ENCODE measurements at places on chromosomes 7 and 10.

- DNase-seq: no peak
Measured at GRCh38 chr10:66844176-66844942, 81.5 kb upstream of the LRRTM3 start.

- peak; percentile 57 for DNase-seq
Measured at GRCh38 chr10:110006358-110007160, 1.2 kb upstream of the ADD3 start.

DNA sequence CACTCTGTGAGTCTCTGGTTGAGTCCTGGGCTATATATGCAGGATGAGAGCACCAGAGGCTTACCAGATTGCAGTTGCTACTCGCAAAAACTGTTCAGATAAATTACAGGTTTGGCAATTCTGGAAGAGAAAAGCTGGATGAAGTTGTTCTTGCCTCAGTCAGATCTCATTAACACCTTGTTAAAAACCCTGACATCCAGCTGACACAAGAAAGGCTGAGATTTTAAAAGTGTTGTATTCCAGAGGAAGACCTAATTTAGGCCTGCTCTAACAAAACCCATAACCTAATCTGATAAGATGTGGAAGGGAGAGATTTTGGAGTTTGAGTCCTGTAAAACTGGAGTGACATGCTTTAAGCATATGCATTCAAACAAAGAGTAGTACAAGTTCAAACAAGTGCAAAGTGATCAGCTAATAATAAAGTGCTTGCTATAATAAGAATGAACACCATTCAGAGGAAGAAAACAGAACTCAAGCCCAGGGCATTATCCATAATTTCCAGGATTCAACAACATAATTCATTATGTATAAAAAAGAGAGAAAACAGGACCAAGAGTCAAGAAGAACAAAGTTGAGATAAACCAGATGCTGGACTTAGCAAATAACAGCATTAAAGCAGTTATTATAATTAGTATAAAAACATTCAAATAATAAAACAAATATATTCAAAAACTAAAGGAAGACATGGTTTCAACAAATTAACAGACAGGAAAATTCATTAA lies 135.5 kb downstream of the CD36 start:
- DNase-seq: no peak

DNA sequence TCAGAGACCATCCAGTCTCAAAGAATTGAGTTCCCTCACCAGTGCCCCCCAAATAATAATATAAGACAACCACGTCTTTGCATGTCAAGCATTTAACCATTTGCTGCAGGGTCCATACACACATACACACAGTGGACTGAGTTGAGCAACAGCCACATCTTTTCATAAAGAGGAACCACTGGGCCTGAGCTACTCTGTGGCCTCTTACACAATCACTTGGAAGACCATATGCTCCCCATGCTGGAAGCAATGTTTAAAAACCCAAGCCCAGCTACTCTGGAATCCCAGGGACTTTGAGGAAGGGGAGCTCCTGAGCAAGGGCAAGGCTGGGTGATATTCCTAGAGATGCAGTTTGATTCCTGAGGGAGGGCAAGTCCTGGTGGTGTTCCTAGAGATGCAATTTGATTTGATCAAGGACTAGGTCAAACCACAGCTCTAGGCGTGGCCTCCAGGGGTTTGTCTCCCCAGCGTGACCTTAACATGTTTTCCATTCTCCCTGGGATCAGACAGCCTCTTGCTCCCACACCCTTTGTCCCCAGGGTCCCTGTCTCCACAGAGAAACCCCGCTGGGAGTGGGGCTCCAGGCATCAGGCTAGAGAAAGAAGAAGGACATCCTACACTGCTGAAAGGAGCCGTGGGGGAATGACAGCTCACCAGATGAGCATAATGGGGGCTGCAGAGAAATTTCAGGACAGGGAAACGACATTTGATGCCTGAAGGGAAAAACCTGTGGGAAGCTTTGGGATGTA lies 376.2 kb upstream of the MGMT start:
- no peak for DNase-seq

DNA sequence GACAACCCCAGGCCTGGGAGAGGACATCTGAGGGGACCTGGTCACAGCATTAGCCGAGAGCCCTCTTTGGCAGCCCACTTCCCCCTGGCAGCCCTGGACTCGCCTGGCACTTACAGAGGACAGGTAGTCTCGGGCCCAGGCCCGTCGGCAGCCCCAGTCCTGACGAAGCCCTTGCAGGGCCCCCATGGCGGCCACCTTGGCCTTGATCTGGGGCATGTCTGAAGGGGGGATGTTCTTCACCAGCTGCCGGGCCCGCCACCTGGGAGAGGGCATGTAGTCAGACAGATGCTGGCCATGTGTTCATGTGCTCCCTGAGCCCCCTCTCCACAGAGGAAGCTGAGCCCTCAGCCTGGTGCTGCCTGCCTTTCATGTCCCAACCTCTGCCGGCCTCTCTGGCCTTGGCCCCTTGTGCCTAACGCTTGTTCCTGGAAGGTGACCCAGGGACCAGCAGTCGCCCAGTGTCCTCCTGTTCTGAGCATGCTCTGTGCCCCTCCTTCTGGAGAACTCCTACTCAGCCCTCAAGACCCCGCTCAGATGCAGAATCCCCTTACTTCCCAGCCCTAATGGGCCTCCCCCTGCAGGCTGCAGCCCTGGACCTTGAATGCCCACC lies 13.9 kb downstream of the MYO1G start:
- DNase-seq: no peak

GRCh38 chr7:155296788-155297516 lies 726 bp upstream of the INSIG1 start:
- peak; percentile 43 for DNase-seq

DNA sequence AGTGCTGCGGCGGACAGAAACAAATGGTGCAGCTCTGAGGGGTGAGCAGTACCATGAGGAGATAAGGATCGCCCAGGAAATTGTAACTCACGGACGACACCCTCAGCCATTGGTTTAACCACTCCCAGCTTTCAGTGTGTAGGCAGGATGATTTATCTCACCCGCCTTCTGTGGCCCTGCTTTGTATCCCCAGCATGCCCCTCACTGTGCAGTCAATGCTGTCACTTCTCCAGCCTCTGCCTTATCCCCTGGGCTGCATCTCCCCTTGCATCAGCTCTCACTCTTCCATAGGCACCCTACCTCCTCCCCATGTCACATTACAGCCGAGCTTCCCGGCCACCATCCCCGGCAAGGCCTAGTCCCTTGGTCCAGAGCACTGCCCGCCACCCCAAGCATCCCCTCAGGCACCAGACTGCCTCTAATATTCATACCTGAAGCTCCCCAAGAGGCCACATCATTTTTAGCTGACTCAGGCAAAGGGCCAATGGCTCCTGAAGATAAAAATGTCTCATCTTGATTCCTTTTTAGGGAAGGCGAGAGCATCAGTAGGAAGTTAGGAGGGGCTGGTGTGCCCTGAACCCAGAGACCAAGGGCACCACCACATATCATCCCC lies 77.1 kb downstream of the CARD11 start:
- DNase-seq: no peak

- no peak for DNase-seq
Measured at GRCh38 chr10:128178302-128178958, 52.2 kb upstream of the MKI67 start.

DNA sequence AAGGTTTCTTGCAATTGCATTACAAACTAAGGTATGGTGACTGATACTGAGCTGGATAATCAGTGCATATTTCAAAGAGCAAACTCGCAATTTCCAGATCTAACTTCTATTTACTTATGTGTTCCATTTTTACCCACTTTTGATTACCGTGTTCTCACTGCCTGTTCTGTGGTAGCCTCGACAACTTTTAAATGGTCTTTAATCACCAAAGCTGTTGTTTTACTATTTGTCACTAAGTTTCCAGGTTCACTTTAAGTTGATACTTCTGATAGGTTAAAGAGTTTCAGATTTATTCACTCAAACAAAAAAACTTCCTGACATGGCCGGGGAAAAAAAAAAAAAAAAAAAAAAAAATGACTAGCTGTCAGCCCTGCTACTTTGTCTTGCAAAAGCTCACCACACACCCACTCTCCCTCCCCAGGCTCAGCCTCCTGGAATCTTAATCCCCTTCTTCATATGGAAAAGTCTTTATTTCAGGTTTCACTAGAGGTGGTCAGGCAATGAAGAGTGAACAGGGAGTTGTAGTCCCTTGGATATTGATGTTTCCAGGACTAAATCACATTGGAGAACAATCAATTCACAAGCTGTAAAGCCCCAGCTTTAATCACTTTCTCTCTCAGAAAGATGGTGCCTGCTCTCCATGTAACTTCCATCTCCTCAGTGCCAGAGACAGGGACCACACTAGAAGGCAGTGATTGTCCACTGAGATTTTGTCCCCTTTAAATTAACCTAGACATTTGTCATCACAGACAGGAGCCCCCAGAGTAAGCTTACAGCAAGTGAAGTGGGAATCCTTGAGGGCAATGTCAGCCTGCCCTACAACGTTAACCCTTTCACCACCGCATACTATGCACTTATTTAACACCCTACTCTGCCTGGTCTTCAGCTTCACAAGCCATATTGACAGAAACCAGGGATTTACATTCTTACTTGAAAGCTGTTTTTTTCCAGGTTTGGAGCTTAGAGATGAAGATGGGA lies 749.1 kb upstream of the SORCS1 start:
- DNase-seq: no peak

GRCh38 chr10:131082991-131083481 lies 228.5 kb downstream of the TCERG1L start:
- DNase-seq: no peak

DNA sequence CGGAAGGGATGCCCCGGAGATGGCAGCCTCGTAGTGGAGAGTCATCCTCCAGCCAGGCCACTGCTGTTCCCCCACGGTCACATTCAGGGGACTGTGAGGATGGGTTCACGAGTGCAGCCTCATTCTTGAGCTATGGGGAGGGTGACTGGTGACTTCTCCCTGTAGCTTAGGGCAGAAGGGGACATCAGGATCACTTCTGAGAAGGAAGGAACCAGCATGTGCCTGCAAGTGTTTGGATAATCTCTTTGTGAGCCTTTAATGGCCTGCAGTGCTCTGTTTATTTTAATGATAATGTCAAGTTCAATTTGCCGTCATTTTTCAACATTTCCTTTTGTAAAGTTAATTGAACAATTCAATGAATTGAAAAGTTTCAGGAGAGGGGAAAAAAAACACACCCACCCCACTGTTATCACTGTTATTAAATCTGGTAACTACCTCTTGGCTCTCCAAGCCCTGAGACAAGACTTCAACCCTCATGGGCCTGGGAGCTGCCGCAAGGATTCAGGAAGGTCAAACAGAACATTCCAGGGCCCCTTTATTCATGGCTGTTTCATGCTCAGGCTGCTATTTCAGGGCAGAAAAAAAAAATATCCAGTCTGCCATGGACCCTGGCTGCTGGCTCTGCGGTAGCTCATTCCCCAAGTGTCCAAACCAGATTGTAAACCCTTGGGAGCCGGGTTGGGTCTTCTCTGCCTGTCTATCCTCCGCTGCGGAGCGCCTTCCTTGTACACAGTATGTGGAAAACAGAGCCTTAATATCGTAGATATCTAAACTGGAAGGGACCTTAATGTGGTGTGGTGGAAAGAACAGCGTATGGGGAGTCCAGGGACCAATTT lies 100.4 kb downstream of the CDH23 start:
- DNase-seq: no peak

GRCh38 chr7:156625580-156625979 lies 15.0 kb upstream of the RNF32 start:
- no peak for DNase-seq

DNA sequence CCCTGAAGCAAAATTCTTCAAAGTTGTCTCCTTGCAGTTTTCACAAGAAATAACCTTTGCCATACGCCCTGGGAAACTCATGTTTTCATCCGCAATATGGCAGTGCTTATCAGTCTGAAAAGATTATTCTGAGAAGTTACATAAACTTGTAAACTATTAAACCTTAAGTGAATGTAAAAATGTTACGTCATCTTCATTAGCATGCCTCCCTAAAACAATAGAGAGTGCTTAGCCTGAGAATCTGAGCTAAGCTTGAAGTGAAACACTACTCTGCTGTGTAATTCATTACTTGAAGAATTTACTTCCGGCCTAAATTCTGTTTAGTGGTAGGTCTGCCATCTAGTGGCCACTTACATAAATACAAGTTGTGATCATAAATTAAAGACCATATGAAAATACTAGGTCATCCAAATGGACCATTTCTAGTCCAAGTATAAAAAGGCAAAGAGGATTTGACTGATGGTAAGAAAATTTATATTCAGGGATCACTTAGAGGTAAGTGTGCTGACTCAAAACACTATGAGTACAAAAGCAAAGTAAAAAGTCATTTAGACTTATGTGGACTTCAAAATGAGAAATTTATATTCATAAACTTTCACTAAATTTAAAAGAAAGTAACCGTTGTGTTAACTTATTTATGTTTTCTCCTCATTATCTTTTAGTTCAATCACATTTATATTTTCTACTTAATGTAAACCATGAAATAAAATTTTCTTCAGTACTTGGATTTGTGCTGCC lies 745.1 kb upstream of the LRRTM3 start:
- no peak for DNase-seq

DNA sequence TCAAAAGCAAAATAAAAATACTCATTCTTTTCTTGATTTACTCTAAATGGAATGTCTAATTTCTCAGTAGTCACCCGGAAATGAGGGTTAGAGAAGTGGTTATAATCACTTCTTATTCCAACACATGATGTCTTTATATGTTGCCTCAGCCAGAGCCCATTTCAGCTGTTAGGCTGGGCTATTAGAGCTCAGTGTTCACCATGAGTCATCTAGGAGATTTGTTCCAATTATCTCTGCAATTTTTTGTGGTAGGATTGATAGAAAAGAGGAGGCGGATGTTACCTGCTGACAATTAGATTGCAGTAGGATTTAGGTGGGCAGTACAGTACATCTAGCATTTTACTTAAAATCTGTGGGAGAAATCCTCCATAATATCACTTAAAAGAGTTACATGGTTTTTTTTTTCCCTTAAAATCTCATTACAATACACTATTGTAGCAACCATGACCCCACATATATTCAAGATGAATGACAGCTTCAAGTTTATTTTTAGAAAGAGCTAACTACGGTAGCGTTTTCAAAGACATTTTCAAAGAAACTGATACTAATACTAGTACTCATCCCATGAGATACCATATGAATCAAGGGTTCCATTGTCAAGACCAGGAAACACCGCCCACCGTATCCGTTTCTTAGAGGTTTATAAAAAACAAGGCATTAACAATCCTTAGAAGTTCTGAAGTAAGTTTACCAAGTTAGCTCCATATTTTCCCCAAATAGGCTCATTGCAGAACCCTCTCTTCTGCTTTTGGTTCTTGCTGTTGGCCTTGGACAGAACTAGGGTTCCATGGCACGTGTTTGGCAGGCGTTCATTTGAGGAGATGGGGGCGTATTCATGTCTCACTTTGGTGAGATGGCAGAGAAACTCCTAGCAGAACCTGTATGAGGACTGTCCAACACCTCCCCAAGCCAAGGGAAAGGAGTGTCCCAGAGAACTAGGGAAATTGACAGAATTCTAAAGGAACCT lies 10.4 kb downstream of the CPA2 start:
- no peak for DNase-seq

- no peak for DNase-seq
Measured at GRCh38 chr10:102597131-102597991, 46.9 kb upstream of the TRIM8 start.
